ENCODE measurements at places on chromosomes 3 and 15. TPM values are rescaled to one million over a fixed set of nuclear protein-coding genes. Genes with fewer than 3 reads are reported as not detected.
A peak's percentile ranks its signal among the peaks of the same experiment; 100 is the strongest.

GRCh38 chr3:39141171-39141995 lies 12.0 kb downstream of the CSRNP1 start:
- DNase-seq = no peak

Gene ATP10A
- total RNA-seq = 0.59 TPM

Gene HRG
- not detected for total RNA-seq

- no peak for DNase-seq
Observed at GRCh38 chr3:157082305-157082982, 77.5 kb downstream of the CCNL1 start.

- DNase-seq = no peak
Observed at GRCh38 chr3:140752499-140752898, 74.6 kb downstream of the TRIM42 start.

GRCh38 chr3:194141415-194142155 lies 5.6 kb downstream of the HES1 start:
- peak; percentile 92 for DNase-seq

- DNase-seq = no peak
Observed at GRCh38 chr3:98008855-98009254, 26.3 kb downstream of the GABRR3 start.

Gene SLC9A9
- 0.22 TPM for total RNA-seq

DNA sequence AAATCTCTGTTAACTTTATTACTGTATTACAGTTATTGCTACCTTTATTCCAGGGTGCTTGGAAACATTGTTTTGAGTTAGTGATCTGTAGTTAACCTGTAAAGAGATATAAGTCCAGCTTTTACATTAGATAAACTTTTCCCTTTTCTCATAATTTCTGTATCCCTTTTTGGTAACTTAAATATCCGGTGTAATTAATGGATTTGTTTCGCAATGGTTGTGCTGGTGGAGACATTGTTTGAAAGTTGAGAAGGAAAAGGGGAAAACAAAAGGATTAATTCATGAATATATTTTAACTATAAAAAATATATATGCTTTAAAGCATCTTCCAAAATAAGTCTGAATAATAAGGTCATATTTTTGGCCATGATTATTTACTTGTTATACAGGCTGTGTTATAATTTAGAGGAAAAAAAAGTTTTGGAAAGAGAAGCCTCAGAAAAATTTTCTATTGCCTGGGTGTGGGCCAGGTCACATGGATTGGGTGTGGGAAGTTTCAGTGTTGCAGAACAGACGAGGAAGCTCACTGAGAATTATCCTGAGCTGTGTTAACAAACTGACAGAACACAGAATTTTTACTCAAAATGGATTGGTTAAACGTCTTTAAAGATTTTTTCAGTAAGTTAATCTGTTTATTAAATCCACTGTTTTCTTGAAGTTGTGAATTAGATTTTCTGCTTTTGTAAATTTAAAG lies 27.7 kb upstream of the IL20RB start:
- no peak for DNase-seq

Gene LTF
- total RNA-seq = not detected

- no peak for DNase-seq
Observed at GRCh38 chr3:127750226-127751031, 71.9 kb downstream of the MGLL start.

GRCh38 chr3:47359323-47359722 lies 21.5 kb upstream of the PTPN23 start:
- DNase-seq = no peak

GRCh38 chr3:151299006-151299405 lies 17.6 kb downstream of the GPR87 start:
- DNase-seq = no peak

Gene RHOV
- not detected for total RNA-seq

DNA sequence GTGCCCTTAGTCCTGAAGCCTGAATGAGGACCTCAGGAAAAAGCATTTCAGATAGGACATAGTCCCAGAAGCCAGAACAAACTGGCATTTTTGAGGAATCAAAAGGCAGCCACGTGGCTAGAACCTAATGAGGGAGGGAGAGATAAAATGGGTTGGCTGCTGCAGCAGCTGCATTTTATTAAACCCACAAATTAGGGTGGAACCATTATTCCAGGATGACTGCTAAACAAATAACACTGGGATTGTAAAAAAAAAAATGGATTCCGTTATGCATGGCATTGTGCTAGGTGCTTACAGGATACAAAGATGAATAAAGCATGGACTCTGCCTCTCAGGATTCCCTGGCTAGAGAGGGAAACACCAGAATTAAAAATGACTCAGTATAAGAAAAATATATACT lies 141.5 kb downstream of the SATB1 start:
- no peak for DNase-seq

DNA sequence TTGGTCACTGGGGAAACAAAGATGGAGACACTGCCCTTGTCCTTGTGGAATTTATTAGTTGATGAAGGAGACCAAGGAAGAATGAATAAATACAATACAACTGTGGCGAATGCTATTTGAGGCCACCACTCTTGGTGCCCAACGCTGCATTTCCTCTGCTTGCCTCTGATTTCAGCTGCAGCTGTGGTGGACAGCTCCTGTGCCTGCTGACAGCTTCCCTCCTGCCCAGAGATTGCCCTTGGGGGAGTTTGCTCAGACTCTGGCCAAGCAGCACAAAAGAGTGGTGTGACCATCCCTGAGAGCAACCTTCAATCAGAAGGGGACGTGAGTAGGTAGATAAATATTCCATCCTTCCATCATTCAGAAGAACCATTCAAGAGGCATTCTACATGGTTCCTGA lies 64.6 kb upstream of the FHIT start:
- peak; percentile 66 for DNase-seq

GRCh38 chr3:119500901-119501300 lies 2.6 kb downstream of the TIMMDC1 start:
- DNase-seq = no peak

DNA sequence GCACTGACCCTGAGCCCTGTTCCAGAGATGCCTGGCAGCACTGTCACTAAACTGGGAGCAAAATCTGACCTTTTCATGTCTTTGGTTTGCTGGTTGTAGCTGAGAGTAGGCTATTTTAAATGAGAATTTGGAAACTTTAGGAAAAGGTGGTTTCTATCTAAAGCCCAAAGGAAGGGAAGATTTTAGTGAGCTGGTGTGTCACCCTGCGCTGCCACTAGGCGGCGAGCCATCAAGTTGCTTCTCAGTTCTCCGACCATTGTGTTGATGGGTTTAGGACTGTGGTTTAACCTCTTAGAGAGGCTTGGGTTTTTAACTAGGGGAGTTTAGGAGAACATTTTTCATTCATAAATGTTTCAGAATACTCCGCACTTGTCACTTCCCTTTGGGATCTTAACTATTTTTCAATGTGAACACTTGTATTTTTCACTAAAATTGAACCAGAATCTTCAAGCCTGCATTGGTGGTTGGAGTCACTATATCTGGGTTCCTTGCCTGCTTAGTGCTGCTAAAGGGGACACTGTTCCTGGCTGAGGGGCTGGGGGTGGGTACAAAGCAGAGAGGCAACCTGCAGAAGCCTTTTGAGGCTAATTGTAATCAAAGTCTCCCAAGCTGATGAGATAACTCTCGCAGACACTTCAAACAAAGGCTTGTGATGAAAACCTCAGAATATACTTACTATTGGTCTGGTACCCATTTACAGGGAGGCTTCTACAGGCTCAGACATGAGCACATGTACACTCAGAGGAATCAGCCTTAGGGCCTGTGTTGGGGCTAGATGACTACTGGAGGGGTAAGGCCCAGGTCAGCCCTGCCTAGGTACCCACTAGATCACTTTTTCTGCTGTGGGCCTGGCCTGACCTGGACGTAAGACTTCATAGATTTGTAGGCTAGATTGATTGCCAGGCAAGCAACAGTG lies 16.8 kb downstream of the EXOSC7 start:
- DNase-seq = peak; percentile 64

- DNase-seq = no peak
Observed at GRCh38 chr3:179967622-179968021, 69.1 kb downstream of the PEX5L start.

- no peak for DNase-seq
Observed at GRCh38 chr3:7205535-7205934, 344.6 kb downstream of the GRM7 start.

- peak; percentile 18 for DNase-seq
Observed at GRCh38 chr3:115436767-115437301, 186.5 kb upstream of the GAP43 start.

DNA sequence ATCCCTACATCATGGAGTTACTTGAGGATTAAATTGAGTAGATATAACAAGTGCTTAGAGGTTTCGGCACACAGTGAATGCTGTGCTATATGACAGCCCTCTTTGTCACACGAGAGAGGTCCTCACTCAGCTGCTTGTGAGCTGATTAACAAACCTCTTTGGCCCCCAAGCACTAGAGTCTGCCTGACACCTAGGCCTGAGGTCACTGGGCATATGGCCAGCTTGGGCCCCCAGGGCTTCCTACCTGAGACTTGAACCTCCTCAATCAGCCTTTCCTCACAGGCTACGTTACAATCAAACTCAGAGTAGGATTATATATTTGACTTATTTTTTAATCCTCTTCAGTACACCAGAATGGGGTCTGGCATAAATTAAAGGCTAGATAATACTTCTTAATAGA lies 88.8 kb downstream of the WDR72 start:
- no peak for DNase-seq

Gene SH3GL3
- total RNA-seq = 3.8 TPM

DNA sequence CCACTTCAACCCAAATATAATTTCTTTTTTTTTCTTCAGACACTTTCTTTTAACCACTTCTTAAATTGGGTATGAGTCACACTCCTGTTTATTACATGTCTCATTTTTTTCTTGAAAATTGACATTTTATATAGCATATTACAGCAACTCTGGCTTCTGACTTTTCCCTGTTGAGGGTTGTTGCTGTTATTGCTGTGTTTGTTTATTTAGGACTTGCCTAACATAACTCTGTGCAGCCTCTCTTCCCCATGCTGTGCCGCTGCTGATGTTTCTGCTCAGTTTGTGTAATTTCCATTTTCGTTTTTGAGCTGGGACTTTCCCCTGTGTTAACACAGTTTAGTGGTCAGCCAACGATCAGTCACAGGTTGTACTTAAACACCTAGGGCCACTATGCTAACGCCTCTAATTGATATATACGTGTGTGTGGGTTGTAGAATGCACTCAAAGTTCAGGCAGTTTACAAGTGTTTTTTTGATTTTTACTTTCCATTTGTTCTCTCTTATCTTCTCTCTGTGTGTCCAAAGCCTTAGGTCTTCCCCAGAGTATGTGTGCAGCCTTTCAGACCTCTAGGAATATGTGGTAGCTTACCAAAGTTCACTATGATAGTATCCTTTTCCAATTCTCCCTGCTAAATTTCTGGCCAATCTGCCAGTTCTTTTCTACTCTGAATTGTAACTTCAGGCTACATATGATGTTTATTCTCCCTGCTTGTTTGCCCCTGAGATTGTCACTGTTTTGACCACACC lies 337.2 kb downstream of the ZBTB20 start:
- no peak for DNase-seq

GRCh38 chr15:70741107-70741531 lies 22.2 kb downstream of the UACA start:
- DNase-seq = no peak

Gene GPR160
- 4.3 TPM for total RNA-seq

GRCh38 chr3:168583977-168584376 lies 488.3 kb upstream of the GOLIM4 start:
- no peak for DNase-seq

DNA sequence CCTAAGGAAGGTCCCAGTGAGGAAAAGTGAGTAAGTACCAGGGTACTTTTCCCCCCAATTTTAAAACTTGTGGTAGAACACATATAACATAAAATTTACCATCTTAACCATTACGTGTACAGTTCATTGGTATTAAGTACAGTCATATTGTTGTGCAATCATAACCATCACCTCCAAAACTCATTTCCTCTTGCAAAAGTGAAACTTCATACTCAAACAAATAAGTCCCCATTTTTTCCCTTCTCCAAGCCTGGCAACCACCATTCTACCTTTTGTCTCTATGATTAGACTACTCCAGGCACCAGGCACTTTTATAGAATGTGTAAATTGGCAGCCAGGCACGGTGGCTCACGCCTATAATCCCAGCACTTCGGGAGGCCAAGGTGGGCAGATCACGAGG lies 12.2 kb downstream of the PRC1 start:
- no peak for DNase-seq

Gene SPTBN5
- total RNA-seq = not detected

DNA sequence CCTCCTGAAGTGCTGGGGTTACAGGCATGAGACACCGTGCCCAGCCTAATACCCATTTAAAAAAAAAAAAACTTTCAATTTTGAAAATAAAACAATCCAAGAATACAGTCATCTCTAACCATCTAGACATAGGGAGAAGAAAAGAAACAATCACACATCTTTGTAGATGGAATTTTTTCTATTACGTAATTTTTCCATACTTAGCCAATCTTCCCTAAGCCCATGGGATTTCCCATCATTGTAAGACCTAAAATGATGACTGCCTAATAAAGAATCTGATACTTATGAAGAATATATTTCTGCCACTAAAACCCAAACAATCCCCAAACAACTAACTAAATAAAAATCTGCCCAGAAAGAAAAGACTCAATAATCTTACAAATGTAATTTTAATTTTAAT lies 88.7 kb downstream of the CBLB start:
- DNase-seq = no peak

DNA sequence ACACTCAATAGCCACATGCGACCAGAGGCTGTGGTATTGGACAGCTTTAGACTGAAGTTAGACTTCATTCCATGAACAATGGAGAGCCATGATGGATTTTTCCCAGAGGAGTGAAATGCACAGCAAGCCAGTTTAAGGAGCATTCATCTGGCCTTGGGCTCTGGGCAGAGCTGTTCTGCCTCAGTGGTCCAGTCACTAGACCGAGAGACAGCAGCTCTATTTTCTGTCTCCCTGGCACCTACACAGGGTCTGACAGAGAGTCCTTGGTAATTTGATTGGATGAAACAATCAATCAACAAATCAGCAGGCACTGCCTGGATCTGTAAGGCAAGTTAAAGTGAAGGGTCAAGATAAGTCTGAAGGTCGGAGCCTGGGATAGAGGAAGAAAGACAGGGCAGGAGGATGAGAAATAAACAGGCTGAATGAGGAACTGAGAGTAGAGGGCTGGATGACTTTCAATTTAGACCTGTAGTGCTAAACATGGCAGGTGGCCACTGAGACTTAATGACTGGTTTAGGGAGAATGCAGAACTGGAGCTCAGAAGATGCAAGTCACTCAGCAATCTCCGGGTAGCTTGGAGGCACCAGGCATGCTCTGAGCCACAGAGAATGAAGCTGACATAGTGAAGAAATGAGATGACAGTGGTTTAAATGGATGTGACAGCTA lies 98.5 kb upstream of the SLC25A36 start:
- no peak for DNase-seq
